Activated CD4-positive, alpha-beta T cell treated with anti-CD3 and anti-CD28 coated beads, Interleukin-2, amount 50 U/mL, for 24 hours (primary cell): ENCODE measurements at places on chromosomes 13 and 19.

GRCh38 chr13:100211016-100211710, 122.3 kb downstream of the PCCA start:
- no peak for DNase-seq

- no peak for DNase-seq
Measured at GRCh38 chr19:5595745-5596144, 26.8 kb downstream of the SAFB2 start.

- DNase-seq: no peak
Measured at GRCh38 chr19:990119-990571, 6.0 kb downstream of the WDR18 start.

- no peak for DNase-seq
Measured at GRCh38 chr13:21069561-21070004, 8.2 kb upstream of the LATS2 start.

- no peak for DNase-seq
Measured at GRCh38 chr19:18468517-18468916, 30.6 kb upstream of the ISYNA1 start.

- no peak for DNase-seq
Measured at GRCh38 chr19:5037936-5038335, 69.0 kb downstream of the KDM4B start.

GRCh38 chr19:17725422-17726078, 6.3 kb downstream of the MAP1S start:
- no peak for DNase-seq

DNA sequence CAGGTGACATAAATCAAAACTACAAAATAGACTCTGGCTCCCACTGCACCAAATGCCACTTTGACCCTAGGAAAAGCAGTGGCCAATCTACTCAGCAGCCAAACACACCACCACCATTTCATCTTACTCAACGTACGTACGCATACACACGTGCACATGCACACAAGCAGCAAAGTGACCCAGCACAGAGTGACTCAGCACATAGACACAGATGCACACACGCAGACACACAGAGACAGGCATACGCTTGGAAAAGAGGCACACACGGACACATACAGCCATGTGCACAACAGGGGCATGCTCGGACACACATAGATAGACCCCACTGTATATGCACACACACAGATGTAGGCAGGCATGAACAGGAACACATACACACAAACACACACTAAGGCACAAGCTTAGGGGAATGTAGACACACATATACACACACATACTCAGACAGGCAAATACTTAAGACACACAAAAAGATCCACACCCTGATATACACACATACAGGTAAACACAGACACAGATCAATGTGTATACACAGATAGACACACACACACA, 37.3 kb downstream of the PEPD start:
- DNase-seq: no peak

DNA sequence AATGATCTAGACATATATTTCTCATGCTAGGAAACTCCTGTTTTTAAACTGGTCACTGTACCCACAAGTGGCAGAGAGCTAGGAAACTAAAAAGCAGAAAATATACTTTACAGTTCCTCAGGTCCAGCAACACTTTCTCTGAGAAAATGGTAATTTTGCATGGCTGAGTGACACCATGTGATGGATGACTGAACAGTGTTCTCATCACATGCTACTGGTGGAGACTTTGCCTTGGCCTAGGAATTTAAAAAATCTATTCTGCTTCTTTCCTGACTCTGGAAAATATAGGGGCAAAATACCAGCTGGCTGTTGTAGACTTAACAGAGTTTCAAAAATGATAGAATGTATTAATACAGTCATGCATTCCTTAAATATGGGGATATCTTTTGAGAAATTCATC, 50.0 kb downstream of the LATS2 start:
- DNase-seq: no peak

GRCh38 chr13:61078976-61079770, 336.5 kb downstream of the PCDH20 start:
- DNase-seq: no peak

GRCh38 chr19:13095934-13096927, 6.4 kb downstream of the LYL1 start:
- no peak for DNase-seq

GRCh38 chr19:56201973-56202372, at the start of gene ZSCAN5C:
ZSCAN5C (plus strand) TSS chr19:56202273; CDS start chr19:56205914, 3,641 bp downstream.
- DNase-seq: no peak

GRCh38 chr19:50024719-50025021, 502 bp downstream of the VRK3 start:
- no peak for DNase-seq

DNA sequence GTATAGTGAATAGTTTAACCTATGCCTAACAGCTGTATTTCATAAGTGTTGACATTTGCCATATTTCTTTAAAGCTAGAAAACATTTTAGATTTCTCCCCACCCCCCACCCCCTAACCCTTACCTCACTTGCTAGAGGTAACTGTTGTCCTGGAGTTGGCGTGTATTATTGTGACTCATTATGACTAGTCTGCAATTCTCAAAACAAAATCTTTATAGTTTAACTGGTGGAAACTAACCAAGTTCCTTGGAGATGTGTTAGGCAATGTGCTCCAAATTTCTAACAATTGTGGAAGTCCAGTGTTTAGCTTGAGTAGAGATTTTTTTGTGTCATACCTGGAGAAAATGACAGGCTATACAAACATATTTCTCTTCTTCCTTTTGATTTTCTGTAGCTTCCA, 38.0 kb downstream of the KCTD4 start:
- DNase-seq: no peak

GRCh38 chr19:39832341-39833083, 1.4 kb downstream of the DYRK1B start:
- DNase-seq: no peak

GRCh38 chr13:71801165-71801760, 65.7 kb downstream of the DACH1 start:
- DNase-seq: no peak
